ENCODE measurements at places on chromosomes 2 and 18. TPM values are rescaled to one million over a fixed set of nuclear protein-coding genes. Genes with fewer than 3 reads are reported as not detected.

Gene GRB14
- not detected for total RNA-seq

Gene DSG2
- total RNA-seq, result not detected

Gene ARHGAP28
- total RNA-seq, result not detected

Gene OTOS
- total RNA-seq, result not detected

Gene COL4A3
- 0.27 TPM for total RNA-seq

Gene OLA1
- 35.3 TPM for total RNA-seq

Gene NFATC1
- 91.1 TPM for total RNA-seq

Gene REG3A
- total RNA-seq, result not detected

Gene CGREF1
- total RNA-seq, result not detected

Gene AQP12B
- not detected for total RNA-seq

Gene CD207
- total RNA-seq, result not detected

Gene PRKRA
- total RNA-seq, result 127 TPM

Gene AMER3
- total RNA-seq, result not detected

Gene WNT6
- not detected for total RNA-seq

Gene ERBB4
- not detected for total RNA-seq

Gene PAIP2B
- 1.8 TPM for total RNA-seq

Gene CFAP65
- not detected for total RNA-seq
